Stimulated activated CD8-positive, alpha-beta memory T cell treated with anti-CD3 and anti-CD28 coated beads, Interleukin-2, amount 100 ng/mL, for 1 hour (primary cell): ENCODE measurements at places on chromosomes 4 and X.

DNA sequence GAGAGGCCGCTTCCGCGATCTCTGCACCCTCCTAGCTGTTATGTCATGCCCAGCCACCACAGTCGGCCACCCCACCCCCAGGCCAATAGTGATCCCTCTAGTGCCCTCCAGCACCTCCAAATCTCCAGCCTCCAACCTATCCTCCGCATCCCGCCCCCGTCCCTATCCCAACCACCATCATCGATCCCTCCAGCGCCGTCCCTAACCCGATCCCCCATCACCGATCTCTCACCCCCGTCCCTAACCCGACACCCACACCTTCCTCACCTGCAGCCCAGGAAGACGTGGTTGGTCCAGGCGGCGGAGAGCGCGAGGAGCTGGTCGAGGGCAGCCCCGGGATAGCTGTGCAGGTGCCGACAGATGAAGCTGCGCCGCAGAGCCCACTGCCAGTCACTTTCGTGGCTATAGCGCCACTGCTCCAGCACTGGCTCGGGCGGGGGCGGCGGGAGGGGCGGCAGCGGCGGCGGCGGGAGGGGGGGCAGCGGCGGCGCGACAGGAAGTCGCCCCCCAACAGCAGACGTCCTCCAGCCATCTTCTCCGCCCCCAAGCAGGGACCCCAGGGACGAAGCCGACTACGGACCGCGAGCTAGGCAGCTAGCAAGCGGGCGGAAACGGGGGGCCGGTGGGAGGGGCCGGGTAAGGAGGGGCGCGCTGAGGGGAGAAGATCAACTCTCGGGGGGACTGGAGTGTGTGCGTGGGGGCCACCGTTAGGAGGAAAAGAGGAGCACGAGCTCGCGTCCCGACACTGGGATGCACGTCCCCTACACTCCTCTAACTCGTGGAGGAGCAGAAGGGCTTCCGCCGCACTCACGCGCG, 552 bp downstream of the NKRF start:
- DNase-seq, result no peak

DNA sequence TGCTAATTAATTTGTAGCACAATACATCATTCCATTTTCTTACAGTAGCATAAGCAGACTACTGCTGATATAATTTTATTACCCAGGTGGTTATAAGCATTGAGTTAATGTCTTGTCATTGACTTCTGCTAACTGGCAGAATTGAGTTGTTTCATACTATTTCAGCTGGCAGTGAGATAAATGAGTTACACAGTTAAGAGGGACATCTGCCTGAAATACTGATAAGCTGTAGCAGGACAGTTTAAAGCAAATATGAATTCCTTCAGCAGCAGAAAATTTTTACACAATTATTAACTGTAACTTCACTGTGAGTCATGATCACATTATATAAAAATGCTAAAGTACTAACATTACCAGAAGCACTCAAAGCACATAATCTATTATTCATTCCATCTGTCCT, 326.8 kb downstream of the INPP4B start:
- DNase-seq, result no peak

- no peak for DNase-seq
These were observed 45.5 kb downstream of the NFKB1 start for GRCh38 chr4:102546635-102547034.

DNA sequence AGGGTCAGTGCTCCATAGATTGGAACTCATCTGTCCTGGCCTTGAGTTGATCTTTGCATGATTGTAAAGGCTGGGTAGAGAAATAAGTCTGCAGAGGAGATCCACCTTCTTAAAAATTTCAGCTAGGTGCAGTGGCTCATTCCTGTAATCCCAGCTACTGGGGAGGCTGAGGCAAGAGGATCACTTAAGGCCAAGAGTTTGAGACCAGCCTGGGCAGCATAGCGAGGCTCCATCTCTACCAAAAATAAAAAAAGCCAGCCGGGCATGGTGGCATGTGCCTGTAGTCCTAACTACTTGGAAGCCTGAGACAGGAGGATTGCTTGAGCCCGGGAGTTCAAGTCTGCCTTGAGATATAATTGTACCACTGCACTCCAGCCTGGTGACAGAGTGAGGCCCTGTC, 476 bp upstream of the CXCR3 start:
- no peak for DNase-seq

GRCh38 chr4:18736551-18736950, 715.0 kb upstream of the LCORL start:
- DNase-seq, result no peak

DNA sequence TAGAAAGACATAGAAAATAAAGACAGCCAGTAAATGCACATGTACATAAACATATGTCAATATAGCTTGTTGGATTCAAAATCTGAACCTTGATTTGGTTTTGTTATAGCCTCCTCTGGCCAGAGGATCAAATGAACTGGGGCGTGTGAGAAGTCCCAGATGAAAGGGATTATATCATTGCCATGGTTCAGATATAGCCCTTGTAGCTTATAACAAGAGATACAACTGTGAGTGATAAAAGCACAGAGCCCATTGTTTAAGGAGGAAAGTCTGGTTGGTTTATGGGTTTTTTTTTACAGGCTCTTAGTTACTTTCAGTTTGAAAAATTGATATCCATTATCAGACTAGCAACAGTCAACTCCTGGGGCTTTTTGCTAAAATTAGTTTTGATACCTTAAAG, 101.7 kb upstream of the GLRA2 start:
- no peak for DNase-seq

- DNase-seq, result no peak
These were observed 385 bp downstream of the DCLK2 start for GRCh38 chr4:150078579-150079080.

DNA sequence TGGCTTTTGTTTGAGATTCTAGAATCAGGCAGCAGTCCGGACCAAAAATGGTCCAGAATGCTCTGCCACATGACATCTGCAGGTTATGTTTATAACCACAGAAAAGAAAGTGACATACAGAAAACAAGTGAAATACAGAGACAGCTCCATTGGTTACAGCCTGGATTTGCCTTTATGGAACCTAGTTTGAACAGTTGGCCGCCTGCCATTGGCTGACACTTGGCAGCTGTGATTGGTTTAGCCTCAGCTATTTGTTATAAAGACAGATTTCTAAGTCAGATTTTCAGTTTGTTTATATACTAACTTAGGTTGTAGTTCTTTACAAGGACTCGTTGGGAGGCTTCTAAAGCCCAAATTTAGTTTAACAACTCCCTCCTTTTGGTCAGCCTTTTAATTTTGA, 40.8 kb upstream of the IL9R start:
- no peak for DNase-seq

DNA sequence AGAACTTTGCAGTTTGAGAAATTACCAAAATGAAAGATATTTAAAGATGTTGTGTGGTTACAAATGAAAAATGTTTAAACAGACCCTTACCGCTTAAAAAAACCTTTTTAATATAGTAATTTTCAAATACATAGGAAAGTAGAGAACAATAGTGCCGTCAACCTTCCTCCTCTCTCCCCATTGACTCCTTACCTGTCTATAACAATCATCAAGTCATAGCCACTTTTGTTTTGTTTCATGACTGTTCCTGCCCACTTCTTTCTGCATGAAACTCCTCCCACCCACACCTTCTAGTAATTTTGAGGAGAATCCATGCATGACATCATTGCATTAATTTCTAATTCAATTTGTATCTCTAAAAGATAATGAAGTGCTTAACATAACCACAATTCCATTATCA, 76.5 kb upstream of the ATP8A1 start:
- DNase-seq, result no peak

GRCh38 chrX:105126201-105126600, 94.3 kb downstream of the TEX13A start:
- no peak for DNase-seq

DNA sequence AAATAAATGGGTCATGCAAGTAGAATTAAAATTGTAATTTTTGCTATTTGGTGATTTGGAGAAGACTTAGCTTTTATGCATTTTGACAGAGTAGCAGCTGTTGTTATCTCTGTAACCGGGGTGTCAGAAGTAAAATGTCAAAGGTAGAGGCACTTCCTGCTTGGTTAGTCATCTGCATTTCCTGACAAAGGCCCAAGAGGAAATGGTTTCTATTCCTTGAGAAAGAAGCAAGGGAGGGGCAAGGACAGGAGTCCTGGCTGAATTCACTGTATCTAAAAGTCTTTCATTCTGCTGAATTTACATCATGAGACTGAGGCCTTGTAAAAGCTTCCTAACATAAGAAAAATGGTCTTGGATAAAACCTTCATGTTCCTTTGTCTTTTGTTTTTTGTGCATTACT, 550.9 kb upstream of the BOD1L1 start:
- DNase-seq, result no peak
